Hematopoietic multipotent progenitor cell treated with erythropoietin and hydrocortisone succinate and interleukin-3 and kit ligand, for 6 days (in vitro differentiated cells): ENCODE measurements at places on chromosomes 6 and 20.

GRCh38 chr6:125392682-125393081 is 90.9 kb upstream of the HDDC2 start:
- DNase-seq: no peak

- DNase-seq: peak; percentile 87
Observed at GRCh38 chr6:136737374-136737844, 54.9 kb downstream of the MAP3K5 start.

DNA sequence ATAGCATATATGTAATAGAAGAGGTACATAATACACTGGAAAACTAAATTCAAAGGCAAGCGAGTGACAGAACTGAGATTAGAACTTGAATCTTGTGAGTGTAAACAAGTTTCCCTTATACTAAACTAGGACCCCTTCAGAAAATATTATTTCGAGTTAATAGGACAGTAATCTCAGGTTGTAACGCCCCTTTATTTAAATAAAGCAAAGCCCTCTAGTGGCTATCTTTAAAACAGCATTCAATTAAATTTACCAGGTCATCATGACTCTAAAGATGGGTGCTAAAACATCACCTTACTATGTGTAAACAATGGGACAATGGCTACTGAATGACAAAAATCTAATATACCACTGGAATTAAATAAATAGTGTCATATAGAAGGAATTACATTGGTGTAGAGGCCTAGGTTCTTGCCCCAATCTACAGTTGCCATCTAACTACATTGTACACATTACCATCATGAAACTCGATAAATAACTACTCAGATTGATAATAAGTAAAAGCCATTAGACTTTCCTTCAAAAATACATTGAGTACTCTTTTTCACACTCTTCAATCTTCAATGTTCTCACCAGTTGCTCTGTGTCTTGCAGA is 255.4 kb upstream of the IRAK1BP1 start:
- DNase-seq: peak; percentile 53

GRCh38 chr20:51966296-51966971 is 164.1 kb upstream of the SALL4 start:
- DNase-seq: peak; percentile 73

DNA sequence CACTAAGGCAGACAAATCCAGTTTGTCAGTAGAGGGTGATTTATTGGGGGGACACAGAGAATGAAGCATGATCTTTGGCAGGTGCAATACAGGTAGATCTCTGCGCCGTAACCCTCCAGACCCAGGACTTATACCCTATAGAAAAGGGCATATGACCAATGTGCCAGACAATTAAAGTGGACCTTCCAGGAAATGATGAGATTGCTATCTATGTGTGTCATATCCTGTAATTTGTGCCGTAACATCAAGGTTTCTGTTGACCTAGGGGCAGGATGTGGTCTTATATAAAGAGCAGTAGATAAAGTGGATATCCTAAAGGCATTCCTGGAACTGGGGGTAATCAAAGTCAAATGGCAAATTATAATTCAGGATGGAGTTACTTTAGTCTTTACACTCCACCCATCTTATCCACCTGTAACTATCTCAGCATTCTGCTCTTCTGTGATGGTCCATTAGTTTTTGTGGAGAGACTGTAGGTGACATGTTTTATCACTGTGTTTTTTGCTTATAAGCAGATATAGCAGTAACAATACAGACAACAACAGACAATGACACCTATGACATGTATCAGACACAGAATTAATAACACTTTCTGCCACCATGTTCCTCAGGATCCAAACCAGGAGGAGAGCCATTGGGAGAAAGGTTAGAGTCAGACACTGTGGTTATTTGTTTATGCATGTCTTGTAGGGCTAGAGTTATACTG is 43.1 kb upstream of the ZNF337 start:
- DNase-seq: no peak

DNA sequence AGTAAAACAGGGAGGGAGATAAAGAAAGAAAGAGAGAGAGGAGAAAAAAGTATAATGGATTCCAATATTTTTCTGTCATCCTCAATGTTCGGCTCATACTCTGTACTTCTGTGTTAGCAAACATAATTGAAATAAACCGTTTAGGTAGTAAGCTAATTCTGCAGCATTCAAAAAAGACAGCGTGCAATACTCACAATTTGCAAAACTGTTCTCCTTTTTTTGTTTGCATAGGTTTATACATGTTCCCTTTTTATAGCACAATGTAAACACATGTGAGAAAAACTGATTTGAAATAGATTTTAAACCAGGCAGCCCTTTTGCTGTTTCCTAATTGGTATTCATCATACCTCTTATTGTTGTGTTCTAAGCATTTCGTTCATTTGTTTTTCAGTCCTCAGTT is 188.9 kb downstream of the PLCB1 start:
- DNase-seq: no peak

GRCh38 chr6:50123688-50124087 is 74.0 kb upstream of the DEFB112 start:
- no peak for DNase-seq

- DNase-seq: no peak
Observed at GRCh38 chr6:6994796-6995195, 113.0 kb upstream of the RREB1 start.

GRCh38 chr20:44848254-44849015 is 37.1 kb upstream of the YWHAB start:
- DNase-seq: no peak

DNA sequence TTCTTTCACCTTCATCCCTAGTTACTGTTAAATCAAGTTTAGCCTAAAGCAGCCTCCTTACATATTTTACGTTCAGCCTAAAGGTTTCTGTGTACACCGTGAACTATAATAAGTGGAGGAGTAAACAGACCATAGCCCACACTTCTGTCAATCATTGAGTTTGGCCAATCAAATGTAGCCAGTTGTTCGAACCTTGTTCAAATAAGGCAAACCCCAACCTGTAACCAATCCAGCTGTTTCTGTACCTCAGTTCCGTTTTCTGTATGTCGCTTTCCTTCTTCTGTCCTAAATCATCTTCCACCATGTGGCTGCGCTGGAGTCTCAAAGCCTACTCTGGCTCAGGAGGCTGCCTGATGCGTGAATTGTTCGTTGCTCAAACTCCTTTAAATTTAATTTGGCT is 1.8 kb upstream of the FBXO30 start:
- DNase-seq: no peak

DNA sequence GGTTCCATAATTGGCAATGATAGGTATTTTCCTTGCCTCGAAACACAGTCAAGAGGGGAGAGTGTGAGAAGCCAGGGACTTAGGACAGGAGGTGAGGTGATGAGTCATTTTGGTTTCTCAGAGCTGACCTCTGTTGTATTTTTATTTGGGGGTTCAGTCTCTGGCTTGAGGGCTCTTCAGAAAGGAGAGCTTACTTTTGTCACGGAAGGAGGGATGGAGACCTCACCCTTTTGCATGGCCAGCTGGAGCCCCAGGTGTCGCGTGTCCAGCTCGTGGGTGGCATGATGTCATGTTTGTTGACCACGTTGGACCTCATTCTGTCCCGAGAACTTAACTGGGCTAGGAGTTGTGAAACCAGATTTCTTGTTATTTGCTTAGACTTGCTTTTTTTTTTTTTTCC is 293.9 kb downstream of the QKI start:
- no peak for DNase-seq

DNA sequence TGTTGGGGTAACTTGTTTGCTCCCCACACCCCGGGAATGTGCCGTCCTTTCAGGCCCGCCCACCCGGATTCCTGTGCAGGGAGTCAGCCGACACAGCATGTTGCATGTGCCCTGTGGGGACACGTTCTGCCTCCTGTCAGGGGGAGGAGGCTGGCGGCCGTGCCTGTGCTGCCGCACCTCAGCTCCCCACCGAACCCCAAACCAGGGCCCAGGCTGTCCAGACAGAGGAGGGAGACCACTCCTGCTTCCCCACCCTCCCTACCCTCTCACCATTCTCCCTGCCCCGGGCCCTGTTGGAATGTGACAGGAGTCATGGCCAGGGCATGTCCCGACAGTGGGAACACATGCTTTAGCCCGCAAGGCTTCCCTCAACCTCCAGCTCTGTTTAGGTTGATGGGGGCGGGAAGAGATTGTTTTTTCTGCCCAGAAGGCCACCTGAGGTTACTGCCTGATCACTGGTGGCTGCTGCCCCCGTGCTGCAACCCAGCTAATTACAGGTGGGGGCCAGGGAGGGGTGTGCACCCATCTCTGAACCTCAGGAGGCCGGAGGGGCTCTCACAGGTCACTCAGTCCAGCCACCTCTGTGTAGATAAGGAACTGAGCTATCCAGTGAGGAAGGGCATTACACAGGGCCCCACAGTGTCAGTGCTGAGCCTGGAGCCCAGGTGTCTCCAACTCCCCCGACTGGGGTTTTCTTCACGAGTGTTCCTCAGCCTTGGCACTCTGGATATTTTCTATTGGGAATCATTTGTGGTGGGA is 13.6 kb downstream of the LRRC73 start:
- DNase-seq: peak; percentile 35

DNA sequence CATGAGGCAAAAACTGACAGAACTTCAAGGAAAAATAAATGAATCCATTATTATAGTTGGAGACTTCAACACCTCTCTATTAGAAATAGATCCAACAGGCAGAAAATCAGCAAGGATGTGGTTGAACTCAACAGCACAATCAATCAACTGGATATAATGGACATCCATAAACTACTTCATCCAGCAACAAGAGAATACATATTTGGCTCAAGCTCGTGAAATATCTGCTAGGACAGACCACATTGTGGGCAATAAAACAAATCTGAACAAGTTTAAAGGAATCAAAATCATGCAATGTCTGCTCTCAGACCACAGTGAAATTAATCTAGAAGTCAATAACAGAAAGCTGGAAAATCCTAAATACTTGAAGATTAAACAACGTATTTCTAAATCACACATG is 362.6 kb downstream of the CD109 start:
- DNase-seq: no peak

- DNase-seq: no peak
Observed at GRCh38 chr6:119043783-119044182, 34.7 kb downstream of the FAM184A start.

GRCh38 chr6:92647630-92648029 is 771.7 kb downstream of the EPHA7 start:
- no peak for DNase-seq

DNA sequence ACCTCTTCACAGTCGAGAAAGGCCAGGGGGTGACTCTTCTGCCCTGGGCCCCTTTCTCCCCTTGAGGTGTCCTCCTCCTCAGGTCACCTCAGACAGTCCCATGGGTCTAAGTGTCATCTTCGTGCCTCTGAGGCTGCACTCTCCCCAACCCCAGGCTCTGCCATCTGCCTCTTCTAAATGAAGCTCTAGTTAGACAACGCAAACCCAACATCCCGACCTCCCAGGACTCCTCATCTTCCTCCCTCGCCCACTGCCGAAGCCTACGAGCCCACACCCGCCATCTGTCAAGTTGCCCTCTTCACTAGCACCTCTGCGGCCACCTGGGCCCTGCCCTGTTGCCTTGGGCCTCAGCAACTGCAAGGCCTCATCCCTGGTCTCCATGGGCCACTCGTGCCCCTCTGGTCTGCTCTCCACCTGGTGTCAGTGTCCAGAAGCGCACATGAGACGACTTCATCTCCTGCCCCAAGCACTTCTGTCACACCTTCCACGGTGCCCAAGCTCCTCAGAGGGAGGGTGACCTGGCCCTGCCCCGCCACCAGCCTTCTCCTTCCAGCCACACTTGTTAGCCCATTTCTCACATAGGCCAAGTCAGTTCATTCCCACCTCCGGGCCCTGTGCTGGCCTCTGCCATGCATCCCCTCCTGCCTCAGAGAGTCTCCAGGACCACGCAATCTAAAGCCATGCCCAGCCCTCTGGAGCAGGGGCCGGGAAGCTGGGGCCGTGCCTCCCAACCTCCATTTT is 53.8 kb downstream of the RRBP1 start:
- DNase-seq: no peak

GRCh38 chr6:154721460-154721859 is 11.8 kb upstream of the SCAF8 start:
- no peak for DNase-seq

DNA sequence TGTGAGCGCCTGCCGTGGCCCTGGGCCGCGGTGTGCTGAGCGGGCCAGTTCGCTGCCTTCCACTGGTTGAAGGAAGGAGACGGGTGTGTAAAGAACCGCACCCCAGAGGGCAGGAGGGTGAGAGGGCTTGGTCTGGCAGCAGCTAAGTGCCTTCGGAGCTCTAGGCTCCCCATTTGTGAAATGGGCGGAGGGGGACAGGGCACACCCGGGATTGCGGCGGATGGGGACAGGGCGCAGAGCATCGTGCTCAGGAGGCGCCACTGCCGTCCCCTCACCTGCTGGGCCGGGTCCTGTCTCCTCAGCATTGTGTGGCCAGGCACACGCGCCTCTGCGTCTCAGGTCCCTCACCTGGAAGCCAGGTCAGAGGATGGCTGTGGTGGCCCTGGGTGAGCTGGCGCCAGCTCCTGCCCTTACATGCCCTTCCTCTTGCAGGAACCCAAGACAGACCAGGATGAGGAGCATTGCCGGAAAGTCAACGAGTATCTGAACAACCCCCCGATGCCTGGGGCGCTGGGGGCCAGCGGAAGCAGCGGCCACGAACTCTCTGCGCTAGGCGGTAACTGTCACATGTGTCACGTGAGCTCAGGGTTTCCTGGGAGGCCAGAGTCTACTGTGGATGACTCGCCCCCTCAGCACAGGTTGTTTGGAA is 3.1 kb downstream of the ADRM1 start:
- no peak for DNase-seq

DNA sequence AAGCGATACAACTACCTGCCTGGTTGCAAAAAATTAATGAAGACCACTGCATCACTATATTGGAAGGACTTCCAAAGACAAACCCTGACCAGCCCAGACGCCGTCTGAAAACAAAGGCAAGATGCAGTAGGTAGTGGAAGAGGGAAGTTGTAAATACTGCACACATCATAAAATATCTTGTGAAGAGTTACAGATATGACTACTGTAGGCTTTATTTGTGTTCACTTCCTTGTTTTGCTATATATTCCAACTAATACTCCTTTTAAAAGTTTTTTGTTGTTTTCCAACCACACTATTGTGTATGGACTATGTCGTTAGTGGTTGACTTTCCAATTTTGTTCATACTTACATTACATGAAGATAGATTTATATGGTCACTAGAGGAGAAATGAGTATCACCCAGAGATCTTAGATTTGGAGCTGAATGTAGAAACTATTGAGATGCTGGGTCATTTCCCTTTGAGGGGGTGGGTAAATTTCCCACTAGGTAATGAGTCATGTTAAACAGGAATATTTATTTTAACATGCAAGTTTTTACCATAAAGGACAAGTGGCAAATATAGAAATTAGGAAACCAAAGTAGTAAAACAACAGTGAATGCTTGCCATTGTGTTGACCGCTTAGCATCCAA is 16.6 kb upstream of the TXLNB start:
- DNase-seq: no peak
